ENCODE measurements at places on chromosomes 5 and 9.

DNA sequence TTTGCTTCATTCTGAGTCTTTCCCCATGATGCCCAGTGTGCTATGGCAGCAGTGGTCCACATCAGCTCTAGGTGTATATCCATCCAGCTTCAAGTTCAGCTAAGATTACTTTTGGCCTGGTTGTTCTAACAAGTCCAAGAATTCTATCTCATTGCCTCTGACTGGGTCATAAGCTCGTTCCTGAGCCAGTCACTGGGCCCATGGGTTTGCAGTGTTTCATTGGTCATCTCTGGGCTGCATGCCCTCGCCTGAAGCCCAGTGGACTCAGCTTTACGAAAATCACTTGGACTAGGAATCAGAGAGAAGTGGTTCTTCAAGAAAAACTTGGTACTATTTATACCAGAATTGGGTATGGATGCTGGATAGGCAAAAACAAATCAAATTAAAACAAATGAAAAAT lies 16.1 kb upstream of the ARHGAP26 start:
- DNase-seq = no peak

- DNase-seq = no peak
Measured at GRCh38 chr5:51468196-51468595, 84.9 kb downstream of the ISL1 start.

- no peak for DNase-seq
Measured at GRCh38 chr5:72157625-72157962, 50.3 kb downstream of the MAP1B start.

DNA sequence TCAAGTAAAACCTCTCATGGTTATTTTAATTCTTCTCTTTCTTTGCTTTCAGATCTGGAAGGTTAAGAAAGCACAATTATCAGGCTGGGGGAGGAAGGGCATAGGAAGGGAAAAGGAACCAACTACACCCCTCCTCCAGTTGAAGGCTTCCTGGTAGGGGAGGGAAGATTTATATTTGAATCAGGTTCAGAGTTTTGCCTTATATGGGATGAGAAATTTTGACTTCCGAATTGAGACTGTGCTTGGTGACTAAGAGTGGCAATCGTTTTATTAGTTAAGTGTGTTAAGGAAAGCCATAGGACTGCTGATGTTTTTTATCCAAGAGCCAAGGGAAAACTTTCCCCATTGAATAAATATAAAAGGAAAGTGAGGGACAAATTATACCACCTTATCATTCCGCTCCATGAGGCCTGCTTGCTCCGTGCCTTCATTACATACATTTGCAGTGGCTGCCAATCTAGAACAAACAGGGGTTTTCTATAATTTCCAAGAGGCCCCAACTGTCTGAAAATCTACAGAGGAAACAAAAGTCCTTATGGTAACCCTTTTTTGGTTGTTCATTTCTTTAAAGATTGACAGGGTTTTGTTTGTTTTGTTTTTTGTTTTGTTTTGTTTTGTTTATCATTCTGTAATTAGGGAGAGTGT lies 115.7 kb upstream of the EPB41L4A start:
- peak; percentile 35 for DNase-seq

DNA sequence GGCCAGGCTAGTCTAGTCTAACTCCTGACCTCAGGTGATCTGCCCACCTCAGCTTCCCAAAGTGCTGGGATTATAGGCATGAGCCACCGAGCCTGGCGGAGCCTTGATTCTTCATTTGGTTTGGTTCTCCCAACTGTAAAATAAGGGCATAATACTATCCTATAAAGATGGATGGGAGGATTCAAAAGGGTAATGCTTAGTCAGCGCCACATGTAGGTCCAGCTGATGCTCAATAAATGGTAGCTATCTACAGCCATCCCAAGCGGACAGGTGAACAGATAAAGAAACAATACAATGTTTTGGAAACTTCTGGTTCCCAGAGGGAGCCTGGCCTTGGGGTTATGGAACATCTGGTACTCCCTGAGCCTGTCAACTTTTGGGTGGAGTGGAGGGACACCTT lies 13.6 kb upstream of the SET start:
- DNase-seq = no peak

- DNase-seq = no peak
Measured at GRCh38 chr5:5719292-5719691, 296.8 kb downstream of the ICE1 start.

- peak; percentile 32 for DNase-seq
Measured at GRCh38 chr5:69368458-69369339, 621 bp downstream of the AK6 start.

DNA sequence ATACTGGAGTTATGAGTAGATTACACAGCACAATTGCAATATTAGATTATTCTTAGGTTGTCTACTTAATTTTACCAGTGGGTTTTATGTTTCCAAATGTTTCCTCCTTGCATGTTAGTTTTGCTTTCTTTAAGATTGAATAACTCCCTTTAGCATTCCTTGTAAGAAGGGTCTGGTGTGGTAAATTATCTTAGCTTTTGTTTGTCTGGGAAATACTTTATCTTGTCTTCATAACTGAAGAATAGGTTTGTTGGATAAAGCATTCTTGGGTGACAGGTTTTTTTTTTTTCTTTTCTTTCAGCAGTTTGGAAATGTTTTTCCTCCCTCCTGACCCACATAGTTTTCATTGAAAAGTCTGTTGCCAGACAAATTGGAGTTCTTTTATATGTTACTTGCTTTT lies 531.1 kb downstream of the ANXA1 start:
- DNase-seq = no peak

DNA sequence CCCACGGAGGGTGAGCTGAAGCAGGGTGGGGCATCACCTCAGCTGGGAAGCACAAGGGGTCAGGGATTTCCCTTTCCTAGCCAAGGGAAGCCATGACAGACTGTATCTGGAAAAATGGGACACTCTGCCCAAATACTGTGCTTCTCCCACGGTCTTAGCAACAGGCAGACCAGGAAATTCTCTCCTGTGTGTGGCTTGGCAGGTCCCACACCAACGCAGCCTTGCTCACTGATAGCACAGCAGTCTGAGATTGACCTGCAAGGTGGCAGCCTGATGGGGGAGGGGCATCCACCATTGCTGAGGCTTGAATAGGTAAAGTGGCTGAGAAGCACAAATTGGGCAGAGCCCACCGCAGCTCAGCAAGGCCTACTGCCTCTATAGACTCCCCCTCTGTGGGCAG lies 23.2 kb downstream of the RAB3C start:
- no peak for DNase-seq

DNA sequence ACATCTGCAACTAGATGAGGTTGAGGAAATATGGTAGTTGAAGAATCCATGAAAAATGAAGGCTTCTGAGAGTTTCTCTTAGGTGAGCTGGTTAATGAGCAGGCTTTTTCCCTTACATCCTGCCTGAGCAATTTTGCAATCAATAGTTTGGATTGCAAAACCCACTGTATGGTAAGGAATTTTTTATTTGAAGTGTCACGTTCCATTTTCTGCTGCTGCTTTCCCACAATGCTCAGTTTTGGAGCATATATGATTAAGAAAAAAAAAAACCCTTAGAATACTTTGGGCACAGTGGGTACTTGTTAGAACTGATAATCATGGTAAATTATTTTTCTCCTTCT lies 144.2 kb downstream of the PCSK1 start:
- DNase-seq = no peak

- DNase-seq = no peak
Measured at GRCh38 chr9:119278171-119278570, 91.1 kb downstream of the BRINP1 start.

- DNase-seq = peak; percentile 61
Measured at GRCh38 chr9:133403766-133404453, 13.9 kb downstream of the REXO4 start.

- no peak for DNase-seq
Measured at GRCh38 chr9:92576175-92576574, 40.4 kb upstream of the ECM2 start.

- no peak for DNase-seq
Measured at GRCh38 chr9:33611358-33611757, 87.3 kb downstream of the ANKRD18B start.

DNA sequence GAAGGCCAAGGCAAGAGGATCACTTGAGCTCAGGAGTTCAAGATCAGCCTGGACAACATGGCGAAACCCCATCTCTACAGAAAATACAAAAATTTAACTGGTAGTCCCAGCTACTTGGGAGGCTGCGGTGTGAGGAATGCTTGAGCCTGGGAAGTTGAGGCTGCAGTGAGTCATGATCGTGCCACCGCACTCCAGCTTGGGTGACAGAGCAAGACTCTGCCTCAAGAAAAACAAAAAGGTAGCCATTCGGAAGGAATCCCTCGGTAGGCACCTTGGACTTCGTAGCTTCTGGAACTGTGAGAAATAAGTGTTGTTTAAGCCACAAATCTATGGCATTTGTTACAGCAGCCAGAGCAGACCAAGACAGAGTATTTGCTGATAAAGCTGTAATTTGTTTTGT lies 174.2 kb downstream of the DCP2 start:
- DNase-seq = no peak

GRCh38 chr5:166493612-166494011 lies 1797.8 kb upstream of the WWC1 start:
- DNase-seq = no peak
